ENCODE measurements at places on chromosomes 16 and 17. TPM values are rescaled to one million over a fixed set of nuclear protein-coding genes. Genes with fewer than 3 reads are reported as not detected.

OR4D1 gene
- not detected for total RNA-seq

GRCh38 chr17:76528528-76529223, 8.8 kb downstream of the CYGB start:
- no peak for DNase-seq
- no peaks in the 10 kb centered on the region for H3K36me3 ChIP-seq
- no peak overlapping the region for H3K4me3 ChIP-seq
- peak overlapping the region; percentile 93 for H3K27ac ChIP-seq
- no peaks in the 10 kb centered on the region for H3K27me3 ChIP-seq

DNA sequence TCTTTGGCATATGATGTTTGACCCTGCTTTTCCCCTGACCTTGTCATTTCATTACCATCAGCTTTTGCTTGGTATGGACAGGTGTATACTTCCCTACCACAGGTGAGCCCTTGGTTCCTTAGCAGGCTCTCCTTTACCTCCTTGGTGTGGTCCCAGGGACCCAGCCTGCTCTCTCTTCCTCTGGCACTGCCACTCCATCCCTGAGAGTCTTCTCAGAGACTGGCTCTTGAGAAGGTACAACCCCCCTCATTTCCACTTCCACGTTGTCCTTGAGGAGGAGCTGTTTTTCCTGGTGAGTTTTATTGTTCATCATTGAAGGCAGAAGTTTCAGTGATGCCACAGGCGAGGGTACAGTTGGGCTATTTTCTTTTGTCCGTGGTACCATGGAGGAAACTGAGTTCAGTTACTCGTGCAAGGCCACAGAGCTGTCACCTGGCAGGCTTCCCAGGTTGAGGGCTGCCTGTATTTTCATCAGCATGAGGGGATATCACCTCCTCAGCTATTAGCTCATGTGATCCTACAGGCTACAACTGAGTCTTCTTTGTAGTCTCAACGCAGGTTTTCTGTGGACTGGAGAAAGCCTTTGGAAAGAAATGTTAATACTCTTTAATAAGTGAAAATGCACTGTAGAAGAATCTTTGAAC, 52.3 kb downstream of the MSI2 start:
- H3K27ac ChIP-seq: no peak overlapping the region
- no peaks in the 10 kb centered on the region for H3K4me1 ChIP-seq
- H3K4me3 ChIP-seq: no peak overlapping the region
- H3K27me3 ChIP-seq: no peaks in the 10 kb centered on the region
- H3K36me3 ChIP-seq: no peaks in the 10 kb centered on the region
- no peak for DNase-seq

GPRC5B gene
- 68.4 TPM for total RNA-seq

DNA sequence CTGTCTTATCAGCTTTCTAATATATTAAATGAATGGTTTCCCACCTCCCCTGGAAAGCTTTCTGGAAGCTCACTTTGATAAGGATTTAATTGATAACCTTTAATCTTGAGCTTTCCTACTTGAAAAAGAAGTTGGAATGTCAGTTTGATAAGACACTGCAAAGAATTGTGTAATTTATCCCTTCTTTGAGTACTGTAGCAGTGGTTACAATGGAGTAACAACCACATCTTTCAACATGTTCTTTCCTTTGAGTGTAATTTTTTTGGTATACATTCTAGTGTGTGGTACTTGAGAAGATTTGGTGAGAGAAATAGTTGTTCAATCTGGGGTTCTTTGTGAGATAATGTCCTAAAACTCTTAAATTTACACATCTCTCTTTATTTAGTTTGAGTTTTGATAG, 43.4 kb downstream of the CPD start:
- no peaks in the 10 kb centered on the region for H3K27me3 ChIP-seq
- DNase-seq: no peak
- H3K36me3 ChIP-seq: peaks cover 56% of the 10 kb centered on the region

DNA sequence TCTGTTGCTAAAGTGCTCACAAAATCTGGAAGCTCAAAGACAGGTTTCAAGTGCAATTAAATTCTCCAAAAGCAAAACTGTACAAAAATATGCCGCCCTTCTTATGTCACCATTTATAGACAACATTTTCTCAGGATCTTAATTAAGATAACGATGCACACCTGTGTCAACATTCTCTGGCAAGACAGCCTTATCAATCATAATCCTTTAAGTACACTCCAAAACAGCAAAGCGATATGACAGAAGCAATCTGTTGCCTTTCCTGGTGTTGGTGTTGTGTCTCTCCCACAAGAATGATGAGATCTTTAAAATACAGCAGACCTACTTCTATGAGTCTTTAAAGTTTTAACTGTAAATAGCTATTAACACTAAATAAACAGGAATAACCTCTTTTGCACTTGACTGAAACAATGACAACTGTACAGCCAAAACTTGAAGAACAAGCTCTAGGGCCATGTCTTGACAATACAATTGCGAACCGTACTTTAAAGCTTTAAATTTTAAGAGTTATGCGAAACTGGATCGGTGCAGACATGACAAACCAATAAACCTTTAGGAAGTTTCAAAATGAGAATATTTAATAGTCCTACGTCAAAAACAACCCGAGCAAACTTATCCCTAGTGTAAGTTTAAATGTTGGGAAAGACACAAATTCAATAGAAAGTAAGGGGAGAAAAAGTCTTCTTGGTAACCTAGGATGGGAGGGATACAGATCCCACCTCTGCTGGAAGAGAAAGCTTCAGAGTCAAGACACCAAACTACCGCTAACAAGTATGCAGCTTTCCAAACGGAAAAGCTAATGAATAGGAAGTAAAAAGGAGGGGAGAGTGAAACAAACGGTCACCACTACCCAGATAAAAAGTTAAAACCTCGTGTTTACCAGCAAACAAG, 3.3 kb upstream of the IRX5 start:
- H3K27ac ChIP-seq: no peak overlapping the region
- peaks cover 7% of the 10 kb centered on the region for H3K27me3 ChIP-seq
- DNase-seq: no peak
- peak overlapping the region; percentile 72 for H3K4me3 ChIP-seq
- no peaks in the 10 kb centered on the region for H3K36me3 ChIP-seq

DNA sequence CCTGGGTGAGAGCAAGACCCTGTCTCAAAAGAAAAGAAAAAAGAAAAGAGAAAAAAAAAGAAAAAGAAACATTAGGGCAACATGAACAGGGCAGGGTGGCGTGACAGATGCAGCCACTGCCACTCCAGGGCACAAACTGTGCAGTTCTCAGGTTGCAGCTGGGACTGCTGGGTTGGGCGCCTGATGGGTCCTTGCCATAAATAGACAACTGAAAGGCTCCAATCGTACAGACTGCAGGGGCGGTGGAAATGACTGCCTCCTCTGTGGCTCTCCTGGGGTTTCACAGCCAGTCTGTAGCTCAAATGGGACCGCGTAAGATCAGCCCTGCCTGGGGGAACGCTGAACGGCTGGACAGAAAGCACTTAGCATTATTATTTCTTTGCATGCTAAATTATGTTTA, 130.7 kb downstream of the CPPED1 start:
- H3K4me1 ChIP-seq: no peaks in the 10 kb centered on the region
- DNase-seq: no peak
- H3K27ac ChIP-seq: no peak overlapping the region
- no peaks in the 10 kb centered on the region for H3K36me3 ChIP-seq
- no peaks in the 10 kb centered on the region for H3K27me3 ChIP-seq

- H3K4me3 ChIP-seq: no peak overlapping the region
- no peaks in the 10 kb centered on the region for H3K27me3 ChIP-seq
- DNase-seq: no peak
- H3K4me1 ChIP-seq: no peaks in the 10 kb centered on the region
- no peaks in the 10 kb centered on the region for H3K36me3 ChIP-seq
Measured at GRCh38 chr16:35414139-35414538, 1954.7 kb downstream of the TP53TG3F start.

- no peak overlapping the region for H3K4me3 ChIP-seq
- H3K36me3 ChIP-seq: no peaks in the 10 kb centered on the region
- peaks cover 19% of the 10 kb centered on the region for H3K4me1 ChIP-seq
- DNase-seq: no peak
- H3K27ac ChIP-seq: no peak overlapping the region
Measured at GRCh38 chr17:77926981-77927380, 31.5 kb upstream of the TNRC6C start.

DNA sequence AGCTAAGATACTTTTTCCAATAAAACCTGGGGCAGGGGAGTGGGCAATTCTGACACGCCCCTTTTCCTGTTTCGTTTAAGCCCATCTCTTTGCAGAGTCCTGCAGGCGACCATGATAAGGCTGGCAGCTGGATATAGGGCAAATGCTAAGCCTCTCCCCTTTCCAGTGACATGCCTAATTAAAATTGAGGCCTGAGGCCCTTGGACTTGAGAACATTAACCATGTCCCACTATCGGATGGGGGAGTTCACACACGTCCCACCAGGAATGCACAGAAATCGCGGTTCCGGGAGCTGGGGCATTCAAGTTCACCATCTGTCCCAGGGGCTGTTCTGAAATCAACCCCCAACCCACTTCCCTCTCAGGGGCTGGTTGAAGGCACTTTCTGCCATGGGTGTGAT, 109.2 kb upstream of the FOXF1 start:
- H3K4me3 ChIP-seq: no peak overlapping the region
- no peak overlapping the region for H3K27ac ChIP-seq
- H3K27me3 ChIP-seq: peaks cover 6% of the 10 kb centered on the region

DNA sequence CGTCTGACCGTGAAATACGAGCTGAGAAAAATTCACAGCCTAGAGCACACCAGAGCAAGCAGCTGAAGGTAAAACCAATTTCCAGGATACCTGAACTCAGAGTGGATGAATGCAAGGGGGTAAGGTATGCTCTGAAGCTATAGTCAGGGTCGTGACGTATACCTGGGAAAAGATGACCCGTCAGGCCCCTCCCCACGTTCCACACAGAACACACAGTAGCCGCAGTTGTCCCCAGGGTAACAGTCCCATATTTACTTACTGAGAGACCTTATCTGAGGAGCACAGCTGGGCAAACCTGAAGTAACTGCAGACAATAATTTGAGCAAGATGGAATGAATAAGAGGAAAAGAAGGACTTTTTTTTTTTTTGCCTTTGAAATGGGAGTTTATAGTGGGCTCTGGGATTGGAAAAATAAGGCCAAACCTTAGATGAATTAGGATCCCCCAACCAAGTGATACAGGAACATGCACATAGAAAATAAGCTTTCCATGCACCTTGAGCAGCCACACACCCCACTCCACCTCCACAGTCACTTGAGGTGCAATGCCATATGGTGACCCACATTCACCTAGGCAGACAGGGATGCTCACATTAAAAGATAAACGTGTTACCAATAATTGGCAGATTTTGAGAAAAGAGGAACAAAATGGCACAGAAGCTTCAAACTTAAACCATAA, 38.0 kb downstream of the ABCA6 start:
- DNase-seq: no peak
- H3K27me3 ChIP-seq: no peaks in the 10 kb centered on the region
- H3K27ac ChIP-seq: no peak overlapping the region
- no peaks in the 10 kb centered on the region for H3K36me3 ChIP-seq

- no peak for DNase-seq
- H3K36me3 ChIP-seq: no peaks in the 10 kb centered on the region
- no peak overlapping the region for H3K27ac ChIP-seq
- no peak overlapping the region for H3K4me3 ChIP-seq
- H3K27me3 ChIP-seq: no peaks in the 10 kb centered on the region
Measured at GRCh38 chr17:73683771-73684170, 39.5 kb upstream of the SDK2 start.

GRCh38 chr17:73400915-73401545, 89.2 kb upstream of the CDC42EP4 start:
- H3K27me3 ChIP-seq: no peaks in the 10 kb centered on the region
- no peak overlapping the region for H3K4me3 ChIP-seq
- no peaks in the 10 kb centered on the region for H3K4me1 ChIP-seq
- no peak for DNase-seq
- no peaks in the 10 kb centered on the region for H3K36me3 ChIP-seq
- no peak overlapping the region for H3K27ac ChIP-seq

KRT40 gene
- total RNA-seq: not detected

GRCh38 chr17:5545051-5545987, 39.0 kb downstream of the NLRP1 start:
- peaks cover 22% of the 10 kb centered on the region for H3K36me3 ChIP-seq
- DNase-seq: no peak
- no peak overlapping the region for H3K4me3 ChIP-seq
- H3K27ac ChIP-seq: no peak overlapping the region

GRCh38 chr17:17354560-17355349, 51.6 kb downstream of the NT5M start:
- H3K36me3 ChIP-seq: no peaks in the 10 kb centered on the region
- no peak overlapping the region for H3K27ac ChIP-seq
- H3K4me3 ChIP-seq: no peak overlapping the region
- H3K27me3 ChIP-seq: no peaks in the 10 kb centered on the region
